Anterior cingulate cortex (tissue), 58 donors: ENCODE measurements at places on chromosomes 4 and X.

DNA sequence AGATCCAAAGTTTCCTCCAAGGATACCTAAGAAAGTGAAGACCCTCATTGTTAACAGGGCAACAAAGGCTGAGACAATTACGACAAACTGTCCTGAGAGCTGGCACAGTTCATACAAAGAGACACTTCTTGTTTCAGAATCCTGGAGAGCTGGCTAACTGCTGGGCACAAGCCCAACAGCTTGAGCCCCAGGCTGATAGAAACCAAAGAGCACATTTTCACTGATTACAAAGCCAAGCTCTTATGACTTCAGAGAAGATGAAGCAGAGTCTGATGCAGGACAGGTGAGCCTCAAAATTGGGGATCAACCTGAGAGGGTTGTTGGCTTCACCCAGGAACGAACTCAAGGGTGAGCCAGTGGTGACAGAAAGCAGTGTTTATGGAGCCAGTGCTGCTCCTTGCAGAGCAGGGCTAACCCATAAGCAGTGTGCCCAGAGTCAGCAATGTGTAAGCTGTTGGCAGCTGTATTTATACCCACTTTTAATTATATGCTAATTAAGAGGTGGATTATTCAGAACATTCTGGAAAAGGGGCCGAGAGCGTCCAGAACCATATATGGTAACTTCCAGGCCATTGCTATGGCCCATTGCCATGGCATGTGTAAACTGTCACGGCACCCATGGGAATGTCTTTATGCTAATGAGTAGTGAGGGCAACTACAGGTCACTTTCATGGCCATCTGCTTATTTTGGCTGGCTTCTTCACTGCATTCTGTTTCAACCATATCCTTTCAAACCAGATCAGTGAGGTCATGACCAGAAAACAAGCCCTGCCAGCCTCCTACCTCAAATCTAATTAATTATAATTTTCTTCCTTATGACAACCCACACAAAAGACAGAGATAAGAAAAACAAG is 183.7 kb downstream of the EVC2 start:
- DNase-seq: no peak

GRCh38 chrX:91108761-91109160 is 325.9 kb upstream of the PABPC5 start:
- DNase-seq: no peak

DNA sequence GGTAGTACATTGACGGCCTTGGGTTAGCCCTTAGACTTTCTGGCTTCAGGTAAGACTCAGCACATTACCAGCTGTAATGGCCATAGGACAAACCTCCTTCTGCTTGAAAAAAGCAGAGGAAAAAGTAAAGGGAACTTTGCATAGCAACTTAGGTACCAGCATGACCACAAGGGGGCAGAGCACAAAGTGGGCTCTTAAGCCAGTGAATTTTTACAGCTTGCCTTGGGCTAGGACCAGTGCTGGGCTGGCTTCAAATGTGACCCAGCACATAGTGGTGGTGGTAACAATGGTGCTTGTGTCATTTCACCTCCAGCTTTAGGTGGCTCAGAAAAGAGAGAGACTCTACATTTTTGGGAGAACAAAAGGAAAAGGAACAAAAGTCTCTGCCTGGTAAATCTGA is 66.1 kb downstream of the KLHL4 start:
- DNase-seq: no peak

DNA sequence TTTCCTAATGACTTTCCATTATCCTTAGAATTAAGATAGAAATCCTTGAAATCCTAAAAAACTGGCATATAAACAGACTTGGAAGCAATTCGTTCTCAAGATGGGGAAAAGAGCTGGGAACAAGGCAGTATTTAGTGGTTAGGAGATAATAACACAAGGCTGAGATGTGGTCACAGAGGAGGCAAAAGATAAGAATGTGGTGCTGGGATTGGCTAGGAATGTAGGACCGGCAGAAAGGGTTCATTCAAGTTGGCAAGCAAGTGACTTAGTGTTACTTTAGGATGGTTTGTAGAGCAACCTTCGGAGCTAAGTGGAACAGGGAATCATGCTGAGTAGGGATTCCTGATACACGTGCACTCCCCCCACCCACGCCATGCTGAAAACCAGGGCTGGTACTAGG is 121.9 kb upstream of the RPS6KA3 start:
- DNase-seq: no peak

DNA sequence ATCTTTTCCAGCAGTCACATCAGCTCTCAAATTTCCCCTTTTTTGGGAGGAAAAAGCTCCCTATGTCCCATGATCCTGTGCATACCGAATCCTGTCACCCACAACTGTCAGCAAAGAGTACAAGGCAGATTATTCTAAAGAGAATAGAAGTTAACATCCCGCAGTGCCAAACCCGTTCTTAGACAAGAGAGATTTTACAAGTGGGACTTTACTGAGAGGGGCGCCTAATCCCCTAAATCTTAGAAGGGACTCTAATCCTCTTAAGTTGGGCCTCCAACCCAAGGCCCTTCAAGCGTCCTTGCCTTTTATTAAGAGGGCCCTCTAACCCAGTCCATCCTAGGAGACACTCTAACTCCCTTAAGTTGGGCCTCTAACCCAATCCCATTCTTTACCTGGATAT is 193.9 kb downstream of the CPXCR1 start:
- DNase-seq: no peak

DNA sequence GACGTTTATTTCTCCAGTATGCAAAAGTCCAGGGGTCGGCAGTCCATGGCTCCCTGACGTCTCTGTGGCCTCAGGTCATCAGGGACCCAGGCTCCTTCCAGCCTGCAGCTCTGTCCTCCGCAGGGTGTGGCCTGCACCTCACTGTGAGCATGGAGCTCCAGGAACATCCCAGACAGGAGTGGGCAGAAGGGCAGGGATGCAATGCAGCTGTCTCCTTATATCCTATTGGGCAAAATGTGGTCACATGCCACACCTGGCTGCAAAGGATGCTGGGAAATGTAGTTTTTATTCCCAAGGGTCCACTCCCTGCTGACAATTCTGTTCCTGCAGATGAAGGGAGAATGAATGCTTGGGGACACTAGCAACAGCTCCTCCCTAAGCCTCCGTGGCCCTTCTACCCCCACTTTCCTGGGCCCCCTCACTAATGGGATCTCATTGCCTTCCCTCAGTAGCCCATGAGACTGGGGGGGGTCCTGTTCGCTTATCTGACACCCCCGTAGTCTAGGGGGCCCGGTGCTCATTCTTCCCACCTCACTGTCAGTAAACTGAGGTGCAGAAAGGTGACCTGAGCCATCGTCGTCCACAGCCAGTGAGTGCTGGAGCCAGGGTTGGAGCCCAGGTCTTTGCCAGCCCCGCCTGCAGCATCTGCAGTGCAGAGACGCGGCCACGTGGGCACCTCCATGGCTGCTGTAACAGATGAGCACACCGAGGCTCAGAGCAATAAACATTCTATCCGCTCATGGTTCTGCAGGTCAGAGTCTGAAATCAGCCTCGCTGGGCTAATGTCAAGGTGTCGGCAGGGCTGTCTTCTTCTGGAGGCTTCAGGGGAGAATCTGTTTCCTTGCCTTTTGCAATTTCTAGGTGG is 5.9 kb upstream of the GRPEL1 start:
- no peak for DNase-seq

- DNase-seq: no peak
Observed at GRCh38 chr4:141705747-141706377, 69.5 kb downstream of the IL15 start.

GRCh38 chr4:159238631-159239030 is 135.8 kb downstream of the RAPGEF2 start:
- DNase-seq: no peak

DNA sequence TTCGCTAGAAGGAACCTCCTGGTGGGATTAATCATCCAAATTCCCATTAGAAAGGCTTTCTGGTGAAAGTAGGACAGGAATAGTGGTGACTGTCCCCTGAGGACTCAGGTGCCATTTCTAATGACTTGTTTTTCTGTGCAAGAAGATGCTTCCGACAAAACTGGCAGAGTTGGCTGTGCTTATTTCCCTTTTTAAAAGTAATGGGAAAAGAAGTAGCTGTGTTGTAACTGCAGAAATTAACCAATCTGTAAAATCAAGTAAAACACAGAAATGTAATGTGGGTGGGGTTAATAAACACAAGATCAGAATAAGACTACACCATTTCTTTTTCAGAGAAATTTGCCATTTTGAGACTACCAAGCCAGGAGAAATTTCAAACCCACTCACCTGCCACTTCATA is 55.0 kb upstream of the FAM9B start:
- DNase-seq: no peak

DNA sequence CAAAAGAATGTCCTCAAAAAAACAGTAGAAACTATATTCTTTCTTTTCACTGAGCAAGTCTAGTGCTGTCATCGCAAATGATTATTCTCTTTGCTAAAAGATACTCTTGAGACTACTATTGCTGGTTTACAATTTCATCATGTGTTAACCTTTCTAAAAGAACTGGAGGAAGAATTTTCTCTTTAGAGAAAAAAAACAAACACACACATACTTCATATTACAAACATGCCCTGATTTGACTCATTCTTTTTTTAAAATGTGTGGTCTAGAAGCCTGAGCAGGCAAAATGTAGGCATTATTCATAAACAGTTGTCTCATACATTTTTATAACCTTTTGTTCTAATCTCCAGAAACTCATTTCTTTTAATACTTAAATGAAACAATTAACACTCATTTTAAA is 60.6 kb upstream of the FAT4 start:
- DNase-seq: no peak

- DNase-seq: no peak
Observed at GRCh38 chr4:101192244-101192643, 155.1 kb downstream of the PPP3CA start.

- DNase-seq: no peak
Observed at GRCh38 chr4:176475067-176475466, 155.3 kb downstream of the SPCS3 start.

- no peak for DNase-seq
Observed at GRCh38 chr4:184932343-184932742, 85.9 kb upstream of the HELT start.

GRCh38 chrX:54177306-54177705 is 5.7 kb downstream of the FAM120C start:
- no peak for DNase-seq

GRCh38 chr4:56544573-56545131 is 39.1 kb downstream of the ARL9 start:
- peak; percentile 15 for DNase-seq

DNA sequence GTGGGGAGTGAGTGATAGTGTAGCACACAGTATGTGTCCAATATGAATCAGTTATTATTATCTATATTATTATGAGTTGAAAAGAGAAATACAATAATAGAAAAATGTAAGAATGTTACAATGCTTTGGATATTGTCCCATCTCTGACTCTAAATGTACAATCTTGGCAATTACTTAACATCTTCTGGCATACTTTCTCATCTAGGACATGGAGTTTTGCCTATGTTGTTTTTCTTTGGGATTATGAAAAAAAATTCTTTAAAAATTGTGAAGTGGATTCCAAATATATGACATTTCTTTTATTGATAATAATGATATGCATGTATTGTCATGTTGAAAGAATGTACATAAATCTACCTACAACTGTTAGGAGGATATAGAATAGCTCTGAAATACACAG is 84.1 kb downstream of the TBCK start:
- DNase-seq: no peak

DNA sequence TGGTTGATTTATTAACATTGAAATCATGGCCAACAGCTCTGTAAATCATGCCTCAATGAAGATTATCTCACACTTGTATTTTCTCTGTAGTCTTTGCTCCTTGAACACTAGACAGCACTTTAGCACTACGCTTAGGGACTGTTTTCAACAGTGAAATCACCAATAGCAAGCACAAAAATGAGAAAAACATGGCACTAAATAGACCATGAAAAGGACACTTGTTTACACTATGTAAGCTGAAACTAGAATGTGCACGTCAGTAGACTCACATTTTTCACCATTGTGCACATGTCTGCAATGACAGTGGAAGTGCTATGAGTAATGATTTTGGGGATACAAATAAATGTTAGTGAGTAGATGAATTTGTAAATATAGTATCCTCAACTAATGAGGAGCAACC is 3.1 kb downstream of the BMP2K start:
- DNase-seq: no peak

DNA sequence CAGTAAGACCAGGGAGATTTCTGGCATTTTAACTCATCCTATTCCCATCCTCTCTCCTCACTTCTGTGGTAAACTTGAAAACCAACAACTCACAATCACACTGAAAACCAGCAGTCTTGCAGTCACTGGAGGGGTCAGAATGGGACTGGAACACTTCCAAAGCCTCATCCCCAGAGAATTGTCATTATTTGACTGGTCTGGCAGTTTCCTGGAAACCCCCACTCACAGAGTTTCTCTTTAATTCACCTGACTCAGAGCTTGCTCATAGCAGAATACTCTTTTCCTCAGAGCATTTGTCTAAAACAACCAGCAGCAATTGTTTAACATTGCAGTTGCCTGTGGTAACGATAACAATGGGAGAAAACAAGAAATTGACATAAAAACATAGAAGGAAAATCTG is 7.3 kb upstream of the RAB9B start:
- DNase-seq: no peak

DNA sequence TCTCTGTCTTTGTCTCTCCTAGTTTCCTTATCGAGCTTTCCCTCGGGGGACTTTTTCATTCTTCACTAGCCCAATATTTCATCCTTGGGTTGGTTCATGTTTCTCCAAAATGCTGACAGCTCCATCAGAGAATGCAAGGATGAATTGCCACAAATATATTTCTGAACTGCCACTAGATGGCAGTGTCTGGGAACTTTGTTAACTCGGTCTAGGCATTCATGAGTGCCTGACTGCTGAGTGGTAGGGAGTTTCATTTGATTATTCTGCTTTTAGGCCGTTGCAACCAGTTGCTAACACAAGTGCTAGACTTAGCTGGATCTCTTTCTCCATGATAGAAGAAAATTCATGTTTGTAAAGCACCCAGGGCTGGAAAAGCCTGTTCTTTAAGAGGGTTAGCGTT is 73.5 kb upstream of the RAP2C start:
- no peak for DNase-seq

GRCh38 chrX:12885508-12885907 is 18.6 kb downstream of the TLR7 start:
- no peak for DNase-seq

GRCh38 chr4:41282366-41282765 is 25.6 kb downstream of the UCHL1 start:
- no peak for DNase-seq

DNA sequence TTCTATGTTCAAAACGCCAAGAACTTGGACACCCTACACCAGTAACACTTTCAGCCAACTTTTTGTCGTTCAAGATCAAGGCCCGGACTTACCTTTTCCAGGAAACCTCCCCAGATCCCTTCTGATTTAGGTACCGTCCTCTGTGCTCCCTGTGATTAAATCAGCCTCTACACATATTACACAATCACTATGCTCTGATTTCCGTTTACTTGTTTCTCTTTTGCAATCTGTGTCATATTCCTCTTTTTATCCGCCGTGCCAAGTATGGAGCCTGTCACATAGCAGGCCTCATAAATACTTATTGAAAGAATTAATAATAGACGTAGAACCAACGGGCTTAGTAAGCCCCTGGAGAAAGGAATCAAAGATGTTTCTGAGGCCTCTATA is 722 bp upstream of the TMEM33 start:
- no peak for DNase-seq
